Myocyte (in vitro differentiated cells): ENCODE measurements at places on chromosomes 2 and 18. TPM values are rescaled to one million over a fixed set of nuclear protein-coding genes. Genes with fewer than 3 reads are reported as not detected.

The LBX2 gene
- total RNA-seq, result 0.68 and 1.5 TPM in 2 replicates

The GPC1 gene
- 757 and 1,139 TPM in 2 replicates for total RNA-seq

The RAPH1 gene
- 31.3 and 41.3 TPM in 2 replicates for total RNA-seq

The GALR1 gene
- total RNA-seq, result not detected in 2 replicates

The PPP1R1C gene
- total RNA-seq, result 0.51 TPM in 1 of 2 replicates, not detected in the other

The LRRC30 gene
- not detected in 2 replicates for total RNA-seq
